ENCODE measurements at places on chromosomes 7 and 10.

DNA sequence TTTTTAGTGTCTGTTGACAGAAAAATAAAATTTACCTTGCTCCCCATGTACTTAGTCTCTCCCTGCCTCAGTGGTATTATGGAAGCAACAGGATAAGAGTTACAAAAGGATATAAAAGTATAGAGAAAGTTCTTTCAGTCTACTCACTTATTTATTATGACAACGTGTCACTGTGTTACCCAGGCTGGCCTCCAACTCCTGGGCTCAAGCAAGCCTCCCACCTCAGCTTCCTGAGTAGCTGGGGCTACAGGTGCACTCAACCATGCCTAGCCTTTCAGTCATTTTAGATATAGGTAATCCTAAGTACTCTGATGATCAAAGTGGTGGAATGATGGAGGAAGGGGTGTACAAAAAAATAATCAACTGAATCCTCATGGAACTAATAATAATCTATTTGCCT lies 215.2 kb upstream of the MKLN1 start:
- no peak for DNase-seq

DNA sequence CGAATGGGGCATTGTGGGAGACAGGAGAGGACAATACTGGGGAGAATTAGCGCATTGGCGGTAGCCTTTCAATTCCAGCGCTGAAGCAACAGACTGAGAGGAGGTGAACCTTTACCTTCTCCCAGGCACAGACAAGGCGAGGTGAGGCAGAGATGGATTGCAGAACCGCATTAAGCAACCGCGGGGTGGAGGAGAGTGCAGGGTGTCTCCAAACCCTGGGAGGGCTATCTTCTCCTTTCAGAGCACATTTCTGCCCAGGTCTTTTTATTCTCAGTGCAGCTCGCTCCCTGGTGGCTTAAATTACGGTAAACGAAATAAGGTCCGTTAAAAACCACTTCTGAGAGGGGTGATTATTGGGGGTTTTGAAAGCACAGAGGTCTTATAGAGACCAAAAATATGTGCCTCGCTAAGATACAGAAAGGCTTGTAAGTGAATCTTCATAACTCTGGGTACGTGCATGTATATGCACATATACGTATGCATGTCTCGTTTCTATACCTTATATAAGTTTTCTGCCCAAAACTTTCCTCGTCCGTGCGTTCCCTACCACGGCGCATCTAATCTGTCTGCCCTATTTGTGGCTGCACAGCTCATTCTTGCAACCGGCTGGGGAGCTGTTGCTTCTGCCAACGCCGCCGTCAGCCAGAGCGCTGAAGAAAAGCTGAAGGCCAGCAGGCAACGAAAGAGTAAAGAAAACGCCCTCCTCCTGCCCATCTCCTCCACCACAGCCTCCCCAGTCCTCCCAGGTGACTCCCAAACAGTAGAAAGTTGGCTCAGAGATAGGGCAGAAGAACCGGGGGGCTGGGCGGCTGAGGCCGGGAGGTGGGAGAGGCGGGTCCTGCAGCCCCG lies 895 bp upstream of the ZNF804B start:
- peak; percentile 7 for DNase-seq

- no peak for DNase-seq
Measured at GRCh38 chr10:279655-280054, 144.4 kb downstream of the ZMYND11 start.

- no peak for DNase-seq
Measured at GRCh38 chr10:8315619-8316021, 261.1 kb downstream of the GATA3 start.

GRCh38 chr7:157482025-157482424 lies 145.2 kb downstream of the DNAJB6 start:
- no peak for DNase-seq

All from Calu3 (cell line).